Right cardiac atrium (tissue), 5 donors: ENCODE measurements at places on chromosomes 6 and 20. TPM values are rescaled to one million over a fixed set of nuclear protein-coding genes. Genes with fewer than 3 reads are reported as not detected.

- DNase-seq: peak; percentile 68
Observed at GRCh38 chr6:12422848-12423247, 132.7 kb downstream of the EDN1 start.

The RAET1E gene
- 0.36 TPM for total RNA-seq

The FOXS1 gene
- 2.0 TPM for total RNA-seq

The TBC1D7 gene
- total RNA-seq: 22.2 TPM

GRCh38 chr6:136410201-136411024, 120.8 kb upstream of the BCLAF1 start:
- DNase-seq: no peak
